ENCODE measurements at places on chromosomes 6 and 20.

GRCh38 chr6:30060606-30061091 lies 416 bp upstream of the POLR1H start:
- DNase-seq: no peak

- DNase-seq: no peak
Measured at GRCh38 chr20:38222923-38223742, 37.4 kb downstream of the KIAA1755 start.

- no peak for DNase-seq
Measured at GRCh38 chr6:169164451-169164850, 89.2 kb downstream of the THBS2 start.

GRCh38 chr20:9236458-9236857 lies 167.6 kb downstream of the PLCB4 start:
- no peak for DNase-seq

- no peak for DNase-seq
Measured at GRCh38 chr20:57476641-57477461, 48.1 kb downstream of the CTCFL start.

DNA sequence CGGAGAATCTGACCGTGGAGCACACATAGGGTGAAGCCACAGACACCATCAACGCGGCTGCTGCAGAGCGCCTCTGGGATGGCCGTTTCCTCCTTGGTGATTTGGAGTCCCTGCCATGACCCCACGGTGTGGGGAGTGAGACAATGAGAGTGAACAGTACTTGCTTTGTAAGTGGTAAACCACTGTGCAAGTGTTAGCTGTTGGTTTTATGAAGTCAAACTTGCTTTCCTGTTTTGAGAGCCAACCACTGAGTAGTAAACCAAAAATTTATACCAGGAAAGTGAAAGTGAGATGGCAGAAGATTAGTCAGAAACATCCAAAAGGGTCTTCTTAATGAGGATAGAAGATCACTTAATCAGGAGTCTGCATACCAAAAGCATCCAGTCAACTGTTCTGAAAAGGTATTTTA lies 160.7 kb downstream of the FOXC1 start:
- no peak for DNase-seq

- no peak for DNase-seq
Measured at GRCh38 chr6:145848541-145848940, 33.9 kb upstream of the FBXO30 start.

DNA sequence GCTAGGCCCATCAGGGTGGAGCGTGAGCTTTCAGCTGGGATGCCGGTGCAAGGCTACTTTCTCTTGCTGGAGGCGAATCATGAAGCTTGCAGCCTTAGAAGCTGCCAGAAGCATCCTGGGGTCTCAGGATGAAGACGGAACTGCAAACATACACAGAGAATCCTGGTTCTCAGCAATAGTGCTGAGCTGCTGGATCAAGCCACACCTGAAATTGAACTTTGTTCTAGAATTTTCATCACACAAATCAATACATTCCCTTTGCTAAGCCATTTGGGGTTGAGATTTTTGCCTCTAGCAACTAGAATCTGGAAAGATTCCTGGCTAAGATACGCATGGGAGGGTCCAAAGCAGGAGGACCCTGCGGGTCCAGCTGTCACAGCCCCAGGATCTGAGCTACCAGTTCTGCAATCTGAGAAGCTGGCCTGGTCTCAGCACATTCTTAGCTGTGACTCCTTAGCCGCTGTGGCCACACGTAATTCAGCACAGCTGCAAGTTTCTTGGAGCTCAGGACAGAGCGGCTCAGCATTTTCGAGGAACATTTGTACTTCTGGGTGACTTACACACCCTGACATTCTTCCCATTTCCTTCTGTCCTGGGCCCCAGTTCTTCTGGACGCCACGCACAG lies 6.6 kb upstream of the ARFGAP1 start:
- no peak for DNase-seq

- no peak for DNase-seq
Measured at GRCh38 chr20:57398901-57399535, 7.8 kb downstream of the RBM38 start.

GRCh38 chr6:133034509-133035206 lies 206.5 kb upstream of the EYA4 start:
- no peak for DNase-seq

DNA sequence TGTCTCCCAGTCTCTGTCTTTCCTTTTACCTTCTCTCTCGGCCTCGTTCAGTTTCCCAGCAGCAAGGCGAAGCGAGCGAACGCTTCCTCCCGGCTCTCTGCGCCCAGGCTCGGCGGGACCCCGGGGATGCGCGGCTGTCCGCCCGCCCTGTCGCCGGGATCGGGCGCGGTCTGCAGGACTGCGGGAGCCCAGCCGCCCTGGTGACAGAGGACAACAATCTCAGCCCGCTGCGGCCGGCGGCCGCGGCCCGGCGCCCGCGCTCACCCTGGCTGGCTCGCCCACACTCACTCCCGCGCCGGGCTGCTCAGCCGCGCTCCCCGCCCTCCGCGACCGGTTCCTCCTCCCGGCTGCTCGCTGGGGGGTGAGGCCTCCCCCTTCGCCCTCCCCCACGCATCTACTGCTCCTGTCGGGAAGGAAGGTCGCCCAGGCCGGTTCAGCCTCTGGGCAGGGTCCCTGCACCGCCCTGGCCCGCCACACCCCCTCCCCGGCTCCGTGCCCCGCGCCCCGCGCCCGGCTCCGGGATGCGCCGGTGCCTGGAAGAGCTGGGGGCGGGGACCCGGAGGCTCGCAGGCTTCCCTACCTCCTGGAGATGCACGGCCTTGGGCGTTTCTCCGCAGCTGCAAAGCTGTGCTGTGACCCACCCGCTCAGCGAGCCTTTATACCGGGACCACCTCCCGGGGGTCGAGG lies 410 bp downstream of the SYNE1 start:
- DNase-seq: no peak

- DNase-seq: no peak
Measured at GRCh38 chr6:125268765-125269164, 33.0 kb downstream of the HDDC2 start.

DNA sequence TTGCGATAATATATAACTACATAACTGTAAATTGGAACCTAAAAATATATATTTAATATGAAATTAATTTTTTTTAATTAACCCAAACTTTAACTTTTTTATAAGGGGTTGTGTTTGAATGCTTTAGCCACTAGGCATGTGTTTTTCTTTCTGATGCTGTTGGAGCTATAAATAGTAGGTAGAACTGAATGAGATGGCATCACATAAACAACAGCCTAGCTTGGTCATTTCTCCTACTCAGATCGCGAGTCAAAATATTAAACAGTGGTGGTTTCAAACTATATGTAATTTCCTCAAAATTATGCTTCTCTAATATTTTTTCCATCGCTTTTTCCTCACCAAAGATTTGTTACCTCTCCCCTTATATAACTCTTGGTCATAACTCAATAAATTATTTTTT lies 243.2 kb downstream of the ARID1B start:
- no peak for DNase-seq

DNA sequence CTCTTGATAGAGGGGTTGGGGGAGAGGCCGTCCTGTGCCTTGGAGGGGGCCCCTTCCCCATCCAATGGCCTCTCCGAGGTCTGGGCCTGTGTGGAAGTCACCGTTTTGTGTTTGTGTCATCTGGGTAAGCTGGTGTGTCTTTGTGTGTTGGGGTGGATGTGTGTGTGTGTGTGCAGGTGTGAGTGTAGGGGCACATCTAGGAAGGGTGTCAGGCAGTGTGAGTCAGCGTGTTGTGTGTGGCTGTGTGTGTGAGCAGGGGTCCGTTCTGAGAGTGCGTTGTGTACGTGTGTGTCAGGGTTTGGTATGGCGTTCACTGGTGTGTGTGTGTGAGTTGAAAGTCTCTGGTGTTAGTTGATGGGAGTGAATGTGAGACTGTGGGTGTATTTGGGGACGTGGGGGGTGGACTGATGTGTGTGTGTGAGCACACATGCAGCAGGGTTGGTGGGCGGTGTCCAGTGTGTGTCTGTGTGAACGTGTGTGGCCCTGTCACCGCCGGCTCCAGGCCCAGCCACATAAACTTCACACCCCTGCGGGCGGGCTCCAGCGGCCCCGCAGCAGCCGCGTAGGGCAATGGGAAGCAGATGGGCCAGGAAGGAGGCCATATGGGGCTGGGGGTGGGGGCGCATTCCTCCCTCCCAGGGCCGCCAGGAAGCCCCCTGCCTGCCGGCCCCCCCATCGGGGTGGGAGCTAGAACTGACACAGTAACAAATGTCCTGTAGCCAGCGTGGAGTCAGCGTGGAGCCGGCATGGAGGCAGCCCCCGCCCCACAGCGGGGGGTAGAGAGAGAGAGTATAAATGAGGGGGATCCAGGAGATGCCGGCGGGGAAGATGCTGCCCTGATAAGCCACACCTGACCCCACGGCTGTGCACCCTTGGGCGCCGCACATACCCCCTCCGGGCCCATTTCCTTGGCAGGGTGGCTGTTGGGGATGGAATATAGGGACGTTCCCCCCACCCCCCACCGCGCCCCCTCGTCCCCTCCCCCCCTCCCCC lies 32.1 kb downstream of the SNAI1 start:
- no peak for DNase-seq
